Kidney glomerular epithelial cell (primary cell): ENCODE measurements at places on chromosomes 11 and 22.

DNA sequence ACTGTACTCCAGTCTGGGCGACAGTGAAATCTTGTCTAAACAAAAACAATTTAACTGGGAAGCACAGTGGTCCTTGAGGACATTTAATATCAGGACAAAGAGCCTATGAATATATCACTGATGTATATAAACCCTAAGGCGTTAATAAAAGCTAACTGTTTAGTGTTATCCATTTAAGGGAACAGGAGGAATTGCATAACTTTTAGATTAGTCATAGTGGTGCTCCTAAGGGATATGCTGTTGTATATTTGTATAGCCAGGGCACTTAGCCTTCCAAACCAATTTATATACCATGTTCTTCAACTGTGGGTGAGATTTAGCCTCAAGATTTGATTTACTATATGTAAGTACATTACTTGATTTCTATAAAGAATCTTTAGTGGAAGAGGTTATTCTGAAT, 3.0 kb upstream of the CHEK1 start:
- DNase-seq: peak; percentile 45

DNA sequence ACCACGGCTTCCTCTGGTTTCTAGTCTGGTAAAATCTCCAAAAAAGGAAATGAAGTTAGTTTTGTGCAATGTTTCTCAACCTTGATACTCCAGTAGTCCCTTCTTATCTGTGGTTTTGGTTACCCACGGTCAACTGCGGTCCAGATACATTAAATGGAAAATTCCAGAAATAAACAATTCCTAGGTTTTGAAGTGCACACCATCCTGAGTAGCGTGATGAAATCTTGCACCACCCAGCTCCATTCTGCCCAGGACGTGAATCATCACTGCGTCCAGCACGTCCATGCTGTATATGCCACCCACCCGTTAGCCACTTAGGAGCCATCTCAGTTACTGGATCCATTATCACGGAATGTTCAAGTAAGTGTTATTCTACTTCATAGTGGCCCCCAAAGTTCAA, 117.0 kb downstream of the FBXO7 start:
- DNase-seq: no peak

DNA sequence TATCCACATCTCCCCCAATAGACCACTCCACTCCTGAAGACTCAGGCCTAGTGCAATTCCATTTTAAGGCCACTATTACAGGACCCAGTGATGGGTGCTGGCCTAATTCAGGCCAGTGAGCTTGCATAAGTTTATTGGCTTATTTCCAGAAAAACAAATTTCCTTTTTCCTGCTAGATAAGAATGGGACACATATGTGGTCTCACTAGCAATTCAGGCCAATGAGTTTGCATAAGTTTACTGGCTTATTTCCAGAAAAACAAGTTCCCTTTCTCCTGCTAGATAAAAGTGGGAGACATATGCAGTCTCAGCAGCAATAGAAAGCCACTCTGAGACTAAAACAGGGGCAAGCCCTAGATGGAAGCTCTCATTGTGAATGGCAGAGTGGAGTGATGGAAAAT, 22.4 kb downstream of the ADM start:
- no peak for DNase-seq

- no peak for DNase-seq
These were observed 30.4 kb downstream of the SEZ6L start for GRCh38 chr22:26199665-26200064.

DNA sequence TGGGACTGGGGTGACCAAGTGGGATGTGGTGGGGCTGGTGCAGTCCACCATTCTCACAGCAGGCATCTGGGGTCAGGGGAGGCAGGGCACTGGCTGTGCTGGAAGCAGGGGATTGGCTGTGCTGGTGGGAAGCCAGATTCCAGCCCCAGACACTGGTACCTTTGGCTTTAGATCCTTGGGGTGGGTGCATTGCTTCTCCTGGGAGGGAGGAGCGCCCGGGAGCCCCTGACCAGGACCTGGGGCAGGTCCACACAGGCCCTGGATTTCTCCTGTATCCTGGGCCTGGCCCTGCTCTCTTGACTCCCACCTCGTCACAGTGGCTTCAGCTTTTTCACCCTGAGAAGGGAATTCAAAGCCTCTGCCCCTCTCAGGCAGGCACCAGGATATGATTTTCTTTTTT, 38.5 kb downstream of the ST3GAL4 start:
- no peak for DNase-seq

GRCh38 chr11:103929170-103929903, 107.1 kb upstream of the DDI1 start:
- no peak for DNase-seq

DNA sequence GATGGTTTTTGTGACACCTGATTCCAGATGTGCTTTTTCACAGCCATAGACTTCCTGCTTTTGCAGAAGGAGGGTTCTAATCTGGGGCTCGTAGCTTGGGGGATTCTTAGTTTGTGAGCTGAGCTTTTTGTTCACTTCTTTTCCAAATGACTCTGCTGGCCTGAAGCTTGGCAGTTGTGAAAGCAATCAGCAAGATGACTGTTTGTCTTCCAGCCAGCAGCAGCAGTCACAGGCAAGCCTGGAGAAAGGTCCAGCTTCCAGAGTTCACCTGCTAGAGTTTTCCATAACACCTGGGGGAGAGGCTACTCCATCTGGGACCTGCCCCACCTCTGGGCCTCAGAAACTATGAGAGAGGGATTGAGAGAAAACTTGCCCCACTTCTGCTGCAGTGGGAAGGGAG, 4.1 kb downstream of the MARK2 start:
- DNase-seq: no peak
